ENCODE measurements at places on chromosomes 11 and 22. TPM values are rescaled to one million over a fixed set of nuclear protein-coding genes. Genes with fewer than 3 reads are reported as not detected.

DNA sequence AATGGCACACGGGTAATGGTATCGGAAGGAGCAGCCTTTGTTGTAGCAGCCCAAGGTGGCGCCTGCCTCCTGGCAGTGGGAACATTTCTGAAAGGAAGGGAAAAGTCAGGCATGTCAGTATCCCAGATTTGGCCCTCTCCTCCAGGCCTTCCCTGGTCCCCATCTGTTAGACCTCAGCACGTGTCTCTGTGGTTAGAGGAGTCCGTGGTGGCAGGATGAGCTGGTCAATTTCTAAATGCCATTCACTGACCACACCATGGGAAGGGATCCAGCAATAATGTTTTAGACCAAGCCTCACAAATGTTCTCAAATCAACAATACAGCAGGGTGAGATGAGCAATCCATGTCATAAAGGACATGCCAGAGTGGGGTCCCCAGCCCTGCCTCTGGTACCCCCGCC lies 49.0 kb upstream of the CYP2D6 start:
- no peak for DNase-seq

GRCh38 chr22:39962071-39962470 lies 1.9 kb downstream of the TMA7B start:
- DNase-seq: no peak

GRCh38 chr22:49107961-49108530 lies 719.6 kb downstream of the BRD1 start:
- no peak for DNase-seq

GRCh38 chr11:12675951-12676711 lies 1.9 kb downstream of the TEAD1 start:
- DNase-seq: no peak

GRCh38 chr11:2475136-2475918 lies 30.5 kb downstream of the KCNQ1 start:
- peak; percentile 64 for DNase-seq

- peak; percentile 89 for DNase-seq
Measured at GRCh38 chr22:27100789-27101188, 443.4 kb downstream of the MIAT start.

DNA sequence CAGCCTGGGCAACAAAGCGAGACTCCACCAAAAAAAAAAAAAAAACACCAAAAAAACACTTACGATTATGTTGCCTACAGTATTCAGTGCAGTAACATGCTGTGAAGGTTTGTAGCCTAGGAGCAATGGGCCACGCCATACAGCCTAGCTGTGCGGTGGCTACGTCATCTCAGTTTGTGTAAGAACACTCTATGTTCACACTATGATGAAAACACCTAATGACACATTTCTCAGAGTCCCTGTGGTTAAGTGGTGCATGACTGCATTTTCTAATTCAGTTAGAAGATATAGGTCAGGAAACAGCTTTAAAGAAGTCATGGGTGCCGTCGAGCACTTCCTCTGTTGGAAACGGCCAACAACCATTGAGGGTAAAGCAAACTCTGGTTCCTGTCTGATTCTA lies 75.7 kb upstream of the ANO1 start:
- no peak for DNase-seq

DNA sequence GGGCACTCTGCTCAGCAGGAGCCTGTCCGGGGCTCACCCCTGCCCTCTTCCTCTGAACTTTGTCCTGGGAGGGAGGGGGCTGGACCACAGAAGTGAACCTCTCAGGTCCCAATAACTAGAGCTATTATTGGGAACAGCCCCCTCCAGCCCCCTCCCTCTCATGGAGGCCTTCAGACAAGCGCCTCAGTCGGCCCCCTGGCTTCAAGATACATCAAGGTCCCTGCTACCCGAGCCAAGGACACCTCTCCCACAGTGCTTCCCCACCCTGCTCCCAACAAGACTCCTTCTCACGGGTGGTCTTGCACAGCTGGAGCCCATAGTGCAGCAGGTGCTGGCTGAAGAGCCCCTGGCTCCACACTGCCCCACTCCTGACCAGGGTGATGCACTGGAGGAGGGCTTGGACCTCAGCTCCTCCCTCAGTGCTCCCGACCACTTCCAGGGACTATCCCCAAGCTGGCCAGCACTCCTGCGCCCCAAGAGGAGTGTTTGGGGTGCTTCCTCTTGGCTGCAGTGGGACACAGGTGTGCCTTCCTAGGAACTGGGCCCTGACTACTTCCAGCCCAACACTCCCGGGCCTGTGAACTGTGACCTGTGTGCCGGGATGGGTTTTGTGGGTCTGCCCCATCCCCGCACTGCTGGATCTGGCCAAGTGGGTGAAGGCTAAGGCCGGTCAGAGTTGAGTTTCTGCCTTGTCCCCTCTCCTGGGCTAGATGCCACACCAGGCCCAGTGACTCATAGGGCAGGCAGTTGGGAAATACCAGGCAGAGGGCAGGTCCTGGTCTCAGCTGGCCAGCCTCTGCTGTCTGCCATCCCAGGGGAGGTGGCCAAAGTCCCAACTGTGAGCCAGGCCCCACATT lies 2.2 kb downstream of the PNPLA2 start:
- DNase-seq: no peak

GRCh38 chr11:19834771-19835170 lies 122.1 kb downstream of the NAV2 start:
- no peak for DNase-seq

DNA sequence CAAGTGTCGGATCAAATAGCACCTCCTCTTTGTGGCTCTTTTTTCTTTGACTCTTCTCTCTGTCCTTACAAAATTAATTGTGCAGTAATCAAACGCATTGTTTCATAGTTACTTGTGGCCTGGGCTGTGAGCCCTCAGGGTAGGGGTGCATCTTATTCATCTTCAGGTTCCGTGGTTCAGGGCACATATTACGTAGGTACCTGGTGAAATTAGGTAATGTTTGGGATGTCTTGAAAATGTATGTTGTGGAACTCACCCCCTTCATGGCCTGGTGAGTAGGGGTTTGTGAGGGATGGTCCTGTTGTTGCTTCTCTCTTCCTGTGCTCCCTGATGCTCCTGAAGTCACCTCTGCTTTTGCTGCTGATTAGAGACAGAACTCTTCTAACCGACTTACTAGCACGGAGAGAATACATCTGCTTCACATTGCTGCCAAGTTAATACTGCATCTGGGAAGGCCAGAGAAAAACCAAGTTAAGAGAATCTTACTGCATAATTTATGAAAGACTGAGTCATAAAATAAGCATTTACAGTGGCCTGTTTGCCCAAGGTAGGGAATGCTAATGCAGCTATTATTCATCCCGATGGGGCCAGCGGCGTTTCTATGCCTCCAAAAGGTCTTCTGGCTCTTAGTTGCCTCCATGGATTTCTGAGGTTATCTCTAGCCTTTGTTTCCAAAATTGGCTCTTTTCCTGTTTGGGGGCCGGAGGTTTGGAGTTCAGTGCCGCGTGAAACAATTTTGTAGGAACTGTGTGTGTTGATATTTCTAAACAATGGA lies 66.9 kb downstream of the TBC1D22A start:
- DNase-seq: no peak

DNA sequence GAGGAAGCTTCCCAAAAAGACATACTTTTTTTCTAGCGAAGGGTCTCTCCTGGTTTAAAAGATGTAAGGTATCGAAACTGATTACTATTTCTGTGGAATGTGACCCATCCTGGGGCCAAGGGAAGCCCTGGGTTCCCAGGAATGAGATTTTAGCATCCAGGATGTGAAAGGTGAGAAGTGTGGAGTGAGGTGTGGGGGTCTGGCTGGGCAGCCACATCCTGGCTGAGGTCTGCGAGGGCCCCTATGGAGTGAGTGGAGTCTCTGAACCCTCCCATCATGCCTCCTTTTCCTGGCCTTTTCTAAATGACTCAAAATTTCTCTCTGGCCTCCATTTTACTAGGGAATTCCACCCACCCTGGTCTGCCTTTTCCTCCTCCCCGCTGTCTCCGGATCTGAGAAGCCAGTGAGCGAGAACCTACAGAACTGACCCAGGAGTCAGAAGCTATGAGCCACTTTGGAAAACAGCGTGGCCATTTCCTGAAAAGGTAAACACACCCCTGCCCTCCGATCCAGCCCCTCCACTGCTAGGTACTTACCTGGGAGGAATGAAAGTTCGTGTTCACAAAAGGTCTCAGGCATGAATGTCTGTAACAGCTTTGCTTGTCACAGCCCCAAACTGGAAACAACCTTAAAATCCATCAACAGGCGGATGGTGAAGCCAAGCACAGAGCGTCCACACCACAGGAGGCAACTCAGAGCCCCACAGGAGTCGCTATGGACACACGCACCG lies 27.7 kb upstream of the SHANK2 start:
- DNase-seq: no peak

- DNase-seq: no peak
Measured at GRCh38 chr22:35888181-35888870, 140.3 kb downstream of the RBFOX2 start.

- no peak for DNase-seq
Measured at GRCh38 chr11:103928040-103928801, 108.2 kb upstream of the DDI1 start.

Gene OR10D3
- not detected for total RNA-seq

Gene LMNTD2
- total RNA-seq: 6.4 TPM

Gene PRSS23
- total RNA-seq: 545 TPM

Gene MS4A1
- not detected for total RNA-seq

Gene CBY1
- 41.0 TPM for total RNA-seq

Gene TSPAN4
- total RNA-seq: 175 TPM

Gene TMEM25
- 36.2 TPM for total RNA-seq

Gene OR51E2
- 0.40 TPM for total RNA-seq

Gene OR51E1
- 0.81 TPM for total RNA-seq

Gene IL17REL
- total RNA-seq: not detected
